ENCODE measurements at places on chromosomes 1 and 21.
A peak's percentile ranks its signal among the peaks of the same experiment; 100 is the strongest.

DNA sequence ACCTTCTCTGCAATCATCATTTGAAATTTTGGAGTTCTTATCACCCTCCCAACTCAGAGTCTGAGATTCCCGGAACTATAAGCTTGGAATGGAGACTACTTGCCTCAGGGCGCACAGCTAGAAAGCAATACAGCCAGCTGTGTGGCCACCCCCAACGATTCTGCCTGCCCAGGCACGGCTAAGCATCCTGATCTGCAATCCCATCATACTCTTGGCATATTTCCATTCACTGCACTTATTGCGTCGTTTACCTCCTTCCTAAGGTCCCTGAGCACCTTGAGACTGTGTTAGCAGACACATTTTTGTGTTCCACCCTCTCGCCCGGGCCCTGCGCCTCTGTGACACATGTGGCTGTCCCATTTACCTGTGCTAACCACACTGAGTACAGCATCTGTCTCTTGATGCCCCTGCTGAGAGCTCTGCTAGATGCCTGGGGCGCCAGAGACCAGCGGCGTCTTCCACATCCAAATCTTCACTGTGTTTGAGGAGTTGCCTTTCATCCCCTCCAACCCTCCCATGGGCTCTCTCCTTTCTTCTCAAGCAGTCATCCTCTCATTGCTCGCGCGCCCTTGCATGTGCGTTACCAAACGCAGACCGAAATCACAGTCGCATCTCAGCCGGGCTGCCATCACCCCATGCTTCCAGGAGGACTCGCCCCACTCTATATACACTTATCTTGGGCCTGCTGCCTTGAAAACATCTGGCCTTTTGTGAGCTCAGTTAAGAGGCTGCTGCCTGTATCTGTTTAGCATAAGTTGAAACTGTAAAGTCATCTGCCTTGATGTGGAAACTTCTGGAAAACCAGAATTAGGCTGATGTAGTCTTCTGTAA is 3.5 kb upstream of the CLDN19 start:
- DNase-seq, result no peak

DNA sequence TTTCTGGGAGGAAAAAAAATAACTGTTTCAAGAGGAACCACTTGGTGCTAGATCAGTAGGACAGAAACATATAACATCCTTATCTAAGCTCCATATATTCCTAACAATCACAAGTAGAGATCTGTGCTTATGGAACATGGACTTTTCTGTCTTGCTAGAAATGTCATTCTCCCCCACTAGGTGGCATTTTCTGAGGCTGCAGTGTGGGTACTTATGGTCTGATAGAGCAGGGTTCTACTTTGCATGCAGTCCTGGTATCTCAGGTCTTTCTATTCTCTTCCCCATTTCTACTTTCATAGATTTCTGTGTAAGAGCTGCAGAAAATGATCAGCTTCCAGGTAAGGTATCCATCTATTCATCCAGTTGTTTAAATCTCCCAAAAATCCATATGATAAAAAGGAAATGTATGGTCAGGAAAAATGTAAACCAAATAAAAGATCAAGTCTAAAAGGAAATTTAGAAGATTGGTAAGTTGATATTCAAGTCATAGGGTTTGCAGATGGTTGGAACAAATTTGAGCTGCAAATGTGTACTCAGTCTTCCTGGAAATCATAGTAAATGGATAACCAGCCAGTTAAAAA is 1.5 kb downstream of the ZNF684 start:
- DNase-seq, result peak; percentile 69

GRCh38 chr1:44642925-44643324 is 31.4 kb downstream of the TMEM53 start:
- DNase-seq, result no peak

GRCh38 chr1:181112071-181112929 is 23.8 kb downstream of the IER5 start:
- DNase-seq, result peak; percentile 97

DNA sequence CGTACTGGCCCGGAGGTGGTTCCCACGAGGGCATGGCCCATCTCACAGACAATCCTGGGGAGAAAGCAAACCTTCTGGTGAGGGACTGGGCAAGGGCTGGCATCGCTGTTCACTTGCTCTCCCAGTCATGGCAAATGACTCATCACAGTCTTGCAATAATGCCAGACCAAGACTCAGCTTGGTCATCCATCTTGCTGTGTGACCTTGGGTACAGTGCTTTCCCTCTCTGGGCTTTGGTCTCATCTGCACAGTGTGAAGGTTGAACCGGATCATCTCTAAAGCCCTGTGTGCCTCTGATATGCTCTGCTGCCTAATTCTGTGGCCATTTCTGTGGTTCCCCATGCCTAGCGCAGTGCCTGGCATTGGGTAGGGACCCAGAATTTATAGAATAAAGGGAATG is 143.6 kb upstream of the CD34 start:
- DNase-seq, result no peak

DNA sequence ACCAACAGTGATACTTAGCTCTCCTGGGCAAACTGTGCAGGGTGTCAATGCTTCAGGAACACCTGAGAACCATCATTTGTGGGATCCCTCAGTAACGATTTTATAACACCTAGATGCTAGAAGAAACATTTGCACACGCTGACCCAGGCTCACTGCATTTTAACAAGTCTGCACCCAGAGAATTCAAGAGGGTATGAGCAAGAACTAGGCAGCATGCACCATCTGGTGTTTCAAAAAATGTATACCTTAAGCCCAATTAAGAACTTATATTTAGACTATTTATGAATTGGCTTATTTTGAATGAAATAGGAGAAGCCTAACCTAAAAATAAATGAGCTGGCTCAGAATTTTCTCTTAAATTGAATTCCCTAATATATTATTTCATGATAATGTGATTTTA is 400.5 kb downstream of the GPATCH2 start:
- no peak for DNase-seq

- no peak for DNase-seq
Observed at GRCh38 chr1:165207853-165208515, 148.5 kb downstream of the LMX1A start.

- DNase-seq, result no peak
Observed at GRCh38 chr21:39097335-39097861, 85.9 kb downstream of the PSMG1 start.

- DNase-seq, result no peak
Observed at GRCh38 chr1:156226116-156226538, 13.3 kb downstream of the PMF1 start.

DNA sequence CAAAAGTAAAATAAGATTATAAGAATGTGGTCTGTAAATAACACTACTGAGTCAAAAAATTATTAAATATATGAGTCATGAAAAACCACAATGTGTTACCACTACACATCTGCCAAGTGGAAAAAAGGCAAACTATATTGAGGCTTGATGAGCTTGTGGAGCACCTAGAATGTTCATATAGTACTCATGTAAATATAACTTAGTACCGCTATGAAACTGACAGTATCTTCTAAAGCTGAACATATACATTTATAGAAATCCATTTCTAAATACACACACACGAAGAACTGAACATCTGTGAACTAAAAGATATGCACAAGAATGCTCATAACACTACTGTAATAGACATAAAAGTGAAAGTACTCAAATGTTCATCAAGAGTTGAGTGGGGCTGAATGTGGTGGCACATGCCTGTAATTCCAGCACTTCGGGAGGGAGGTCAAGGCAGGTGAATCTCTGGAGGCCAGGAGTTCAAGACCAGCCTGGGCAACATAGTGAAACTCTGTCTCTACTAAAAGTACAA is 18.5 kb upstream of the GBP3 start:
- peak; percentile 18 for DNase-seq

GRCh38 chr1:243917177-243917862 is 67.3 kb upstream of the AKT3 start:
- DNase-seq, result peak; percentile 76

DNA sequence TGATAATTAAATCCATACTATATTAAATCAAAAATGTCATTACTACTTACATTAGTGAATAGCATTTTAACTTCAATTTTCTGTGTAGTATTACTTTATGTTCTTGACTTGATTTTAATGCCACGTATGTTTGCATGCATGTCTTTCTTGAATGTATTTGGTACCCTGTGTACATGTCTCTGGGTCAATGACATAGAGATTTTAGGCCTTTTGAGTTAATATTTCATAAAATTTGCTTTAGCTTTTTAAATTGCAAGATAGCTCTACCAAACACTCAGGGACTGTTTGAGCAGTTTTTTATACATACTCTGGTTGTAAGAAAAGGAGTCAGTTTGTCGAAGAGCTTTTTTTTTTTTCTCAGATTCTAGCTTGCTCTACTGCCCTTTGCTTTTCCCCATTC is 1.5 kb downstream of the MLLT11 start:
- DNase-seq, result no peak

GRCh38 chr1:111481387-111482221 is 7.8 kb downstream of the C1orf162 start:
- DNase-seq, result peak; percentile 88

- no peak for DNase-seq
Observed at GRCh38 chr1:162265983-162266382, 110.7 kb downstream of the SPATA46 start.

- DNase-seq, result peak; percentile 61
Observed at GRCh38 chr1:108692724-108693655, 880 bp downstream of the PRPF38B start.

DNA sequence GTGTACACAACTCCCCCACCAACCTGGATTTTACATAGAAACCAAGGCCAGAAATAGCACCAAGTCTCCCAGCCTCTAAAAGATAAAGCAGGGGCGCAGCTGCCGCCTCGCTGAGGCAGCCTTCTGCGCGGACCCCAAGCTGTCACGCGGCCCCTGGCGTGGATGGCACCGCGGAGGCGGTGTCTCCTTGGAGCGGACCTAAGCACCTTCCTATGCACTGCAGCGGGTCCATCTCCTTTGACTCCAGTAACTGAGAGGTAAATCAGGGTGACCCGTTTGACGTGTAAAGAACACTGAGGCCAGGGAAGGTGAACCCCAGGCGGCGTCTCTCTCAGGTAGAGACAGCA is 17.0 kb downstream of the ZNF697 start:
- DNase-seq, result no peak

DNA sequence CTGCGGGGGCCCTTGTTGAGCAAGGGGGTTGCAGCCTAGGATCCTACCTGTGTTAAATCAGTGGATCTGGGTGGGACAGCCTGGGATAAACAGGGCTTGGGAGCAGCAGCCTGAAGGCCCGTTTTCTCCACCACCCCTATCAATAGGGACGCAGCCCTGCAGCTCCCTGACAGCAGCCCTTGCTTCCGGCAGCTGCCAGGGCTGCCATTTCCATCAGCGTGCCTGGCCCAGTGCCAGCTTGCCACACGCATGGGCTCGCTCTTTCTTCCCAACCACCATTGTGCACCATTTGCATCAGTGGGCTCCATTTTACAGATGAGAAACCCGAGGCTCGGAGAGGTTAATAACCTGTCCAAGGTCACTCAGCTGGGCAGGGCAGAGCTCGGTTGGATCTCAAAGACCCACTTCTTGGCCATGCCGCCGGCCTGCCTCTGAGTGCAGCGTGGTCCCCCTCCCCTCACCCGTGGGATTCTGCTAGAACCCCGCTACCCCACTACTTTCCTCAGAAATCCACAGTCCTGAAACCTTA is 3.8 kb downstream of the WNT4 start:
- DNase-seq, result no peak

- DNase-seq, result no peak
Observed at GRCh38 chr1:230639714-230640209, 2.5 kb upstream of the COG2 start.

GRCh38 chr1:88779880-88780279 is 95.8 kb downstream of the PKN2 start:
- no peak for DNase-seq

DNA sequence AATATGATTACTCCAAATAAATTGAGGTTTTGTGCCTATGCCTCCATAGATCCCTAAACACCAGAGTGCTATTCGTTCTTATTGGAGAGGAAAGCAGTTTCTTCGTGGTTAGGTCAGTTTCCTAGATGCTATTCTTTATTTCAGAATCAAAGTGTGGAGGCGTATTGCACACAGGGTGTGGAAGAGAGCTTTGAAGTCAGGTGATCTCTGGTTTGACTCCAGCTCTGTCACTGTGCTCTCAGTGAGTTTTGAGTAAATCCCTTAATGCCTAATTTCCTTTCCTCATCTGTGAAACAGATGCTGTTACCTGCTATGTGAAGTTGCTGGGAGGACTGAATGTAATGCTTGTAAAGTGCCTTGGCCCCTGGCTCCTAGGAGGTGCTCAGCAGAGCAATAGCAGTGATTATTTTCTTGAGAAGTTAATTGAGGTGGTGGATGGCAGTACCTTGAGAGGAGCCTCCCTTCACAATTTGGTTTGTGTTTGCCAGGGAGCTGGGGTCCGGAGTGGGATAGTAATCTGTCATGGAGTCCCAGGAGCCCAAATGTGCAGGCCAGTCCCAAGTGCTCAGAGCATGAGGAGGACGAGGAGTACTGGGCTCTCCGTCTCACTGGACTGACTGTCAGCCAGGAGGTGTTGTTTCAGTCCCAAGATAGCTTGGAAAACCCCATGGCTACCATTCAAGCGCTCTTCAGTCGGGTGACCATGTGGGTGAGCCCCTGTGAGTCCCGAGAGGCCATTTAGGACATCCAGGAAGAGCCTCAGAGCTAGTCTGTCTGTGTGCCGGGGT is 14.9 kb downstream of the NTPCR start:
- DNase-seq, result no peak

GRCh38 chr1:33903210-33903589 is 39.3 kb downstream of the HMGB4 start:
- peak; percentile 24 for DNase-seq

DNA sequence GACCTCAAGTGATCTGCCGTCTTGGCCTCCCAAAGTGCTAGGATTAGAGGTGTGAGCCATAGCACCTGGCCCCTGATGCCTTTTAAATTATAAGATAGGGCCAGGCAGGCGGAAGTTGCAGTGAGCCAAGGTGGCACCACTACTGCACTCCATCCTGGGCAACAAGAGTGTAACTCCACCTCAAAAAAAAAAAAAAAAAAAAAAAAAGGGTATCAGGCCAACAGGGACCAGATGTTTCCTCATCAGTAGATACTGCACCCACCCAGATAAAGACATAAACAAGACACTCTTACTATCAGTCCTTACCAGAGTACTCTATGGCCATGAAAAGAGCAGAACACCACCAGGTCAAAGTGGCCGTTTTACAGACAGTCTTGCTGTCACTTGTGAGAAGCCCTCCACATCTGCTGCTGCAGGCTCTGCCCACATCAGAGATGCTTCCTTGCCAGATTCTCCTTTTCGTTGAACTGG is 3.3 kb downstream of the C21orf58 start:
- DNase-seq, result no peak

GRCh38 chr1:11563560-11564069 is 84.7 kb downstream of the DISP3 start:
- DNase-seq, result no peak

DNA sequence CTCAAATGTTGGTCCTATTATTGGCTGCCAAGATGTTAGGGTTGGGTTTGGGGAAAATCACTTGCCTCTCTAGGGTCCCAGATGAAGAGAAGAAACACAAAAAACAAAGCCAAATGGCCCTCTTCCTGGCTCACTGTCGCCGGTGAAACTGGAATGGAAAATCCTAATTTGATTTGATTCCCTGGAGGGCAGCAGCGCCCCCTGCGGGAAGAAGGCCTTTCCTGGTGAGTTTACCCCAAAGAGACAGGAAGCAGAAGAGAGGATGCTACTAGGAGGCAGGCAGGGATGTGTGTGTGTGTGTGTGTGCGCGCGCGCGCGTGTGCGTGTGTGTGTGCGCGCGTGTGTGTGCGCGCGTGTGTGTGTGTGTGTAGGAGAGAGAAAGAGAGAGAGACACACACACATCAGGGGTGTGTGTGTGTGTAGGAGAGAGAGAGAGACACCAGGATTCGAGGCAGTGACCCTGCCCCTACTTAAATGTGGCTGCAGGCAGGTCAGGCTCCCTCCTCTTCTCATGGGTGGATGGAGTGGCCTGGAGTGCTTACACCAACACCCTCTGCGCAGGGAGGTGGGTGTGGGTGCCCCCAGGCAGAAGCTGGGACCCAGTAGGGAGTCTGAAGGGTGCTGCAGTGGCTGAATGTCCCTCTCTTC is 3.1 kb upstream of the SELENON start:
- DNase-seq, result peak; percentile 85

- DNase-seq, result peak; percentile 59
Observed at GRCh38 chr1:115496904-115497527, 144.8 kb upstream of the VANGL1 start.
